ENCODE measurements at places on chromosomes 2 and 18.

DNA sequence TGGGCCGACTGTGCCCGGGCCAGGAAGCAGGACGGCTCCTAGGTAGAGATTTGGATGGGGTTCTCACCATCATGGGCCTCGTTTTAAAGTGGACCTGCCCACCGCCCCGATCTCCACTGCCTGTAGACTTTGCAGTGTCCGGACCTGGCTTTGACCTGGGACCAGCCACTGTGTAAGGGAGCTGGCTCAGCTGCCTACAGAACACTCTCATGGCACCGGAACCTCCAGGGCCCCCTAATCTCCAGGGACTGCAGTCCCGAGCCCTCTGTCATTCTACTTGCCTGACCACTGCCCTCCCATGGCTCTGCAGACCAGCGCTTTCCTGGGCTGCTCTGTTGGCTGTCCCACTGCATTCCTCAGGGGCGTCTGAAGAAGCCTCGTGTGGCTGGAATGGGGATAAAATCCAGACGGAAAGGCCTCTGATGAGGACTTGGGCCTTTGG is 120.8 kb downstream of the GLI2 start:
- no peaks in the 10 kb centered on the region for H3K27me3 ChIP-seq
- no peak overlapping the region for H3K27ac ChIP-seq
- H3K4me3 ChIP-seq: no peak overlapping the region
- H3K4me1 ChIP-seq: no peaks in the 10 kb centered on the region

GRCh38 chr2:239326831-239327535 is 73.8 kb downstream of the HDAC4 start:
- no peak overlapping the region for H3K4me3 ChIP-seq
- peaks cover 38% of the 10 kb centered on the region for H3K4me1 ChIP-seq
- H3K36me3 ChIP-seq: no peaks in the 10 kb centered on the region
- DNase-seq: no peak
- no peak overlapping the region for H3K27ac ChIP-seq

- peaks cover 17% of the 10 kb centered on the region for H3K4me1 ChIP-seq
- H3K27me3 ChIP-seq: peaks cover 91% of the 10 kb centered on the region
- H3K4me3 ChIP-seq: no peak overlapping the region
Measured at GRCh38 chr2:172097557-172098131, 5.1 kb downstream of the DLX2 start.

DNA sequence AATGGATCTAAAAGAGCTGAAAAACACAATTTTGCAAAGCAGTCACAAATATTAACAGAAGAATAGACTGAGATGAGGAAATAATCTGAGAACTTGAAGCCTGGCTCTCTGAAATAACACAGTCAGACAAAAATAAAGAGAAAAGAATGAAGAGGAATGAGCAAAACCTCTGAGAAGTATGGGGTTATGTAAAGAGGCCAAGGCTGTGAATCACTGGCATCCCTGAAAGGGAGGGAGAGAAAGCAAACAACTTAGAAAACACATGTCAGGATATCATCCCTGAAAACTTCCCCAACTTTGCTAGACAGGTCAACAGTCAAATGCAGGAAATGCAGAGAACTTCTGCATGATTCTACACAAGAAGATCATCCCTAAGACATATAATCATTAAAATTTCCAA is 73.5 kb upstream of the LHCGR start:
- no peaks in the 10 kb centered on the region for H3K27me3 ChIP-seq
- H3K36me3 ChIP-seq: no peaks in the 10 kb centered on the region
- H3K4me3 ChIP-seq: no peak overlapping the region
- no peak for DNase-seq

DNA sequence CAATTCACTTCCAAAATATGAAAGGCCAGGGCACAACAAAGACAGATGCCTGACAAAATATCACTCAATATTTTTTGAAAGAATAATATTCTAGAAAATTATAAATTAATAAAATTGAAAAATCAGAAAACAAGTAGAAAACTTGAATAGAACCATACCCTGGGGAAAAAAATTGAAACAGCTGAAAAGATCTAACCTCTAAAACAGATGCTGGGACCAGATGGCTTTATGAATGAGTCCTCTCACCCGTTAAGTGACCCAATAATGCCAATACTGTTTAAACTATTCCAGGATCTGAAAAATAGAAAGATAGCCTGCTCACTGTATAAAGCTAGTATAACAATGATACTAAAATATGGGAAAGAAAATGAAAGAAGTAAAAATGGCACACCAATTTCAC is 322.3 kb upstream of the VWC2L start:
- H3K27me3 ChIP-seq: no peaks in the 10 kb centered on the region
- H3K27ac ChIP-seq: no peak overlapping the region
- no peak for DNase-seq
- no peaks in the 10 kb centered on the region for H3K4me1 ChIP-seq
- no peak overlapping the region for H3K4me3 ChIP-seq
- no peaks in the 10 kb centered on the region for H3K36me3 ChIP-seq

DNA sequence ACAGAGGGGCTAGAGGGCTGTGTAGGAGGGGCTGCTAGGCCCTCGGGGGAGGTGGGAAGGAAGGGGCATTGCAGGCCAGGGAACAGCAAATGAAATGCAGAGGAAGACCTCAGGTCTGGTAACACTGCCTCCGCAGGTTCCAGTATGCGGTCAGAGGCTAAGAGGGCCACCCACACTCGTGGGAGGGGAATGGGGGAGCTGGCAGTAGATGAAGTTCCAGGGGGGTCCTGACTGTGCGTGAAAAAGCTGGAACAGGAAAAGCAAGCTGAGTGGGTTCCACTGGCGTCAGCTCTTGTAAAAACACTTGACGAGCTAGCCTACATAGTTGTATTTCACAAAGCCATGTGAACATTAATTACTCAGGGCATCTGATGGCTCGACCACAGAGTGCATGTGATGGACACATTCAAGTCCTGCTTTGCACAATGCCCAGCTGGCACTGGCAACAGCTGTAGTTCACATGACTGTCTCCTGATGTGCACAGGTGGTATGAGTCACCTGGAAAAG is 29.0 kb upstream of the PTPN4 start:
- no peaks in the 10 kb centered on the region for H3K4me1 ChIP-seq
- H3K27ac ChIP-seq: no peak overlapping the region
- DNase-seq: no peak
- no peaks in the 10 kb centered on the region for H3K27me3 ChIP-seq

GRCh38 chr18:13124411-13124810 is 94.1 kb upstream of the LDLRAD4 start:
- H3K27ac ChIP-seq: no peak overlapping the region
- no peak for DNase-seq
- H3K4me3 ChIP-seq: no peak overlapping the region
- no peaks in the 10 kb centered on the region for H3K27me3 ChIP-seq

DNA sequence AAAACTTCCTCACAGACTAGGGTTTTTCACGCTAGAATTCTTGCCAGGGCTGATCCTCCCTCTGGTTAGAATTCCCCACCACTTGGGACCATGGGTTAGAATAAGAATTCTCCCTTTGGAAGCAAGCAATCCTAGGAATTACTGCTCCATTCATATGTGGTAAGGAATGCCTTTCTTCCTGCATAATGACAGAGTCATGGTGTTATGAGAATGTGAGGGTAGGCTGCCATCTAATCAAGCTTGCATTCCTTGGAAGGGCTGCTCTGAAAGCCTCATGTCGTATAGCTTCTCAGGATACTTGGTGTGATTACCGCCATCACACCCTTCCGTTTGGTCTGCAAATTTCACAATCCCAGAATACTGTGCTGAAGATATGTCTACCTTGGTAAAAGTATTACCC is 1282.4 kb upstream of the PIK3C3 start:
- H3K27me3 ChIP-seq: no peaks in the 10 kb centered on the region
- H3K27ac ChIP-seq: no peak overlapping the region
- H3K36me3 ChIP-seq: no peaks in the 10 kb centered on the region
- no peak overlapping the region for H3K4me3 ChIP-seq
- H3K4me1 ChIP-seq: no peaks in the 10 kb centered on the region

DNA sequence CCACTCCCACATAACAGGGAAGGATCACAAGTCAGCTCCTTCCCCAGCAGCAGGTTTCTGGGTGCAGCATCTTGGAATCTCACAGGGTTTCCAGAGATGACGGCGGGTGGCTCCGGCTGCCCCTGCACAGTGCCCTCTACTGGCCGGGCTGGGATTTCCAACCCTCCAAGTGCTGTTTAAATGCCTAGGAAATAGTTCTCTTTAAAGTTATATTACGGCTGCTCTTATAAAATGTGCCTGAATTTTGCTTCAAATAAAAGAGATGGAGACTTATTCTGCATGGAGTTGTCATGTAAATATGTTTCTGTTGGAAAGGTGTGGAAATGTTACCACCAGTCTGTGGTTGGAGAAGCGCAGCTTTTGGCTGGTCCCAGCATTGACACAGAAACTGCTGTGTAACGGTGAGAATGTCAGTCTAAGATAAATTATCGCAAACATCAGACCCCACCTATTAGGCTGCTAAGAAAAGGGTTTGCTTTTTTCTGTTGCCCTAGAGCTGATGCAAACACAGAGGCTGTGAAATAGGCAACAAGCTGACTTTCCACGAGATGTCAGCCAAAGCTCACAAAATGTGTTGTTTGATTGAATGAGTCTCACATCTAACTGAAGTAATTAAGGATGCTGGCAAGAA is 3.3 kb upstream of the HJURP start:
- H3K27ac ChIP-seq: no peak overlapping the region
- H3K4me3 ChIP-seq: no peak overlapping the region
- peak; percentile 70 for DNase-seq
- no peaks in the 10 kb centered on the region for H3K4me1 ChIP-seq
- H3K27me3 ChIP-seq: no peaks in the 10 kb centered on the region

DNA sequence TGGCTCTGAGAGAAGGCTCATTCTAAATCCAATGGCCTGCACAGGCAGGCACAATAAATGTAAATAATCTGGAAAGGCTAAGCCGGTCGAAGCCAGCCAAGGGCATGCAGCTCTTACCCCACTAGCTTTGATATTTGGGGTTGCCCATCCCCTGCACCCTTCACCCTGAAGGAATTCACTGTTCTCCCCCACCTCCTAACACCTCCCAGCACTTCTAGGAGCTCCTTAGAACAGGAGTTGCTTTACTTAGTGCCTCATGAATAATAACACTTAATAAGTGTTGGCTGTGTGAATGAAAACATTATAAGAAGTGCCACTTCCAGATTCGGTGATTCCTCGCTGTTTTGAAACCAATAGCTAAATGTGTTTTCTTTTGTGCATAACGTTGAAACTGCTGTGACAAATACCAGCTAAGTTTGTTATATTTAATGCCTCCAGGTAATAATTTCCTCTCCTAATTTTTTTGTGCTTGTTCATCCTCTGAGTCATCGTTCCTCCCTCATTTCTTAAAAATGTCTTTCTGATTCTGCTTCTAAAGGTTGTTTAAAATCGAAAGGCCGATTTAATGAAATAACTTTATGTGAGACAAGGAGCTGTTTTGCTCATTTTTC is 458.8 kb downstream of the METTL4 start:
- no peaks in the 10 kb centered on the region for H3K4me1 ChIP-seq
- no peak overlapping the region for H3K4me3 ChIP-seq
- DNase-seq: no peak
- no peaks in the 10 kb centered on the region for H3K36me3 ChIP-seq

- H3K36me3 ChIP-seq: no peaks in the 10 kb centered on the region
- H3K27ac ChIP-seq: peak overlapping the region; percentile 91
- H3K27me3 ChIP-seq: no peaks in the 10 kb centered on the region
- peak overlapping the region; percentile 8 for H3K4me3 ChIP-seq
- no peaks in the 10 kb centered on the region for H3K4me1 ChIP-seq
Measured at GRCh38 chr18:3604498-3605408, 154.8 kb downstream of the TGIF1 start.

GRCh38 chr2:95179451-95179850 is 13.8 kb downstream of the ZNF2 start:
- DNase-seq: peak; percentile 60
- H3K27me3 ChIP-seq: no peaks in the 10 kb centered on the region
- no peaks in the 10 kb centered on the region for H3K4me1 ChIP-seq
- H3K4me3 ChIP-seq: no peak overlapping the region
- peaks cover 6% of the 10 kb centered on the region for H3K36me3 ChIP-seq
- H3K27ac ChIP-seq: no peak overlapping the region

GRCh38 chr2:229153951-229154350 is 117.1 kb downstream of the PID1 start:
- H3K27me3 ChIP-seq: no peaks in the 10 kb centered on the region
- DNase-seq: no peak
- no peak overlapping the region for H3K4me3 ChIP-seq
- H3K4me1 ChIP-seq: no peaks in the 10 kb centered on the region
- H3K27ac ChIP-seq: no peak overlapping the region

DNA sequence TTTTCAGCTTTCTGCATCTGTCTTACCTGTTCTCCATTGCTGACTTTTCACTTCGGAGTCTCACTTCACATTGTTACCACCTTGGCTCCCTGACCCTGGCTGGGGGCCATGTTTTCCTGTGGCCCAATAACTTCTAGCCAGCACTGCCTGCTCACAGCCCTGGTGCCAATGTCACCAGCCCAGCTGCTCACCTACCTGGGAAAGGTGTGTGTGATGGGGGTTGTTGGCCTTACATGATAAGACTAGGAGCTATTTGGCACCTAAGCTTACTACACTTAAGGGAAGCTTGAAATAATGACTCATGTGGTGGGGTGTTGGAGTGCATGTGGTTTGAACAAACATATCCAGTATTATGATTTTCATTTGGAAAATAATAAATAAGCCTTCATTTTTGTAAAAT is 37.5 kb upstream of the PGAP1 start:
- DNase-seq: no peak
- no peak overlapping the region for H3K27ac ChIP-seq

DNA sequence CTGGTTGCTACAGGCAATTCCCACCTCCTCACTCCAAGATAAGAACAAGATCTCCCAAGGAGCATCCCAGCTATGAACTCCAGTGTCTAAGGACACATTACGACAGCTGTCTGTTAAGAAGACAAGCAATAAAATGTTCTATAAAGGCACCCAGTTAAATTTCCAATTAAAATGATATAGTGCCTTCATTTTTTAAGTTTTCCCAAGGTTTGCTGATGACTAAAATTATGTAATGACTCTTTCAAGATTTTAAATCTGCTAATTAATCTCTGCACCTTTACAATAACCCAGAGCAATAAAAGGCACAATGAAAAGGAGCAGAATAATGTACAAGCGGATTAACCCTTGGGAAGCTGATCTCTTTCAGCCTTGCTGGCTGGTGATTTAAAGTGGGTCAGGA is 61.6 kb upstream of the REG3G start:
- H3K36me3 ChIP-seq: no peaks in the 10 kb centered on the region
- no peaks in the 10 kb centered on the region for H3K4me1 ChIP-seq
- H3K4me3 ChIP-seq: no peak overlapping the region
- H3K27me3 ChIP-seq: no peaks in the 10 kb centered on the region

DNA sequence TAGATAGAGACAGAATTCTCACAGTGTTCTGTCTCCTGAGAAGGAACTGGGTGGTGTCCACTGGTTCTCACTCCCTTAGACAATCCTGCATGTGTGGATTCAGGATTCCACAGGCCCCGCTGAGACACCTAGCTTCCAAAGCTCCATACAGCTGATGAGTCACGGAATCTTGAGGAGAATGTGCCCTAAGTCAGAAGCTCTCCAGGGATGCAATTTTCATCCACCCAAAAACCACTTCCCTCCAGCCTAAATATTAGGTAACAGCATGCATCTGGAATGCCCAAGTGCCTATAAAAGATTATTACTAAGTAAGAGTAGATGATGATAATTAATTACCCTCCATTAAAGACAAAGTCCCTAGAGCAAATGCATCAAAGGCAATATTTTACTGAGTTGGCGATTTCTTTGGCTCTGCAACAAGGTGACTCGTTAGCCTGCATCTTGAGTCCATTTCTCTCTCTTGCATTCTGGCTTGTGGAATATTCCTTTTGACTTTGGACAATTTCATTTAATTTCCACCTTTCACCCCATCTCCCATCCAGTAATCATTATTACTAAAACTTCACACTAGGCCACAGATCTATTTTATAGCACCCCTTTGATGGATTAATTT is 475.1 kb downstream of the TNS1 start:
- no peaks in the 10 kb centered on the region for H3K27me3 ChIP-seq
- DNase-seq: no peak
- H3K36me3 ChIP-seq: no peaks in the 10 kb centered on the region
- no peak overlapping the region for H3K27ac ChIP-seq

GRCh38 chr18:21949326-21950015 is 208.9 kb downstream of the MIB1 start:
- H3K4me3 ChIP-seq: no peak overlapping the region
- no peaks in the 10 kb centered on the region for H3K36me3 ChIP-seq
- no peak overlapping the region for H3K27ac ChIP-seq
- no peaks in the 10 kb centered on the region for H3K4me1 ChIP-seq
